HS-27A (cell line): ENCODE measurements at places on chromosomes 5 and 9.

DNA sequence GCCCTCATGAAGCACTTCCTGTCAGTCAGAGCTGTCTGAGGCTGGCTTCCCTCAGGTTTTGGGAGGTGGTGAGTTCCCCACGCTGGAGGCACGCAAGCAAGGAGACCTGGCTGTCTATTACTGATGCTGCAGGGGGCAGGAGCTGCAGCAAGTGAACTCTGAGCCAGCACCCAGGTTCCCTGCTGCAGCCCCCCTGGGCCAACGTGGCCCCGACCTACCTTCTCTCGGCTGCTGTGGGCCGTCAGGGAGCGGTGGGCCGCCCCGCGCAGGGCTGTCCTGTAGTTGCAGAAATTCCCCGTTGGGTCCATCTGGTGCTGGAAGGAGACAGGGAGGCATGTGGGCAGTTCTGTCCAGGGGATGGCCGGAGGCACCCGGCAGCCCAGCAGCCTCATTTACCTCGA lies 46.8 kb upstream of the RNF130 start:
- no peak for DNase-seq

- no peak for DNase-seq
Observed at GRCh38 chr5:81195335-81195929, 37.7 kb upstream of the CKMT2 start.

DNA sequence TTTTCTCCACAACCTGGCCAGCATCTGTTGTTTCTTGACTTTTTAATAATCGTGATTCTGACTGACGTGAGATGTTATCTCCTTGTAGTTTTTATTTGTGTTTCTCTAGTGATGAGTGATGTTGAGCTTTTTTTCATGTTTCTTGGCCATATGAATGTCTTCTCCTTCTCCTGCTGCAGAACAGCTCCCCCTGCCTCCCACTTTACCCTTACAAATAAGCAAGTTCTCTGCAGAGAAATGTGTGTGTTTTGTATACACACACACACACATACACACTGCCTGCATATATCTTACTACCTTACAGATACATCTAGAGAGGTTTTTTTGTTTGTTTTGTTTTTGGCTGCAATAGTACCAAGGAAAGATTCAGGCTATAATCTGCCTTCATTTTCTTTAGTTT lies 88.7 kb upstream of the PHF24 start:
- DNase-seq, result no peak

DNA sequence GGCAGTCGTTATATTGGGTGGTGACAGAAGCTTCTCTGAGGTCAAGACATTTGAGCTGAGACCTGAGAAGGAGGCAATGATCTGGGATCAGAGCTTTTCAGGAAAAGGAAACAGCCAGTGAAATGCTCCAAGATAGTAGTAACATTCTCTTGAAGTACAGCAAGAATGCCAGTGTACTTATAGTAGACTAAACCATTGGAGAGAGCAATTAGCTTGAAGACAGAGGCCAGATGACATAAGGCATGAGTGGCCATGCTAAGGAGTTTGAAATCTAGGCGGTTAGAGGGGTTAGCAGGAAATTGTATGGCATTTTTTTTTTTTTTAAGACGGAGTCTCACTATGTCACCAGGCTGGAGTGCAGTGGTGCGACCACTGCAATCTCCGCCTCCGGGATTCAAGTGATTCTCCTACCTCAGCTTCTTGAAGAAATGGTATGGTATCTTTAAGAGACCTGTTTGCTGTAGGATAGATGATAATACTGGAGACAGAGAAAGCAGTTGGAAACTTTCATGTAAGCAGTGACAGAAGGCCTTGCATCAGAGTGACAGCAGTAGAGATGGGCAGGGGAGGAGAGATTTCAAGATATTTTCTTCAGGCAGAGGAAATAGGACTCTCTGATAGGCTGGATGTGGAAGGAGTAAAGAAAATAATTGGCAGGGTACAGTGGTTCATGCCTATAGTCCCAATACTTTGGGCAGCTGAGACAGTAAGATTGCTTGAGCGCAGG lies 482.2 kb upstream of the PAPPA start:
- DNase-seq, result no peak

DNA sequence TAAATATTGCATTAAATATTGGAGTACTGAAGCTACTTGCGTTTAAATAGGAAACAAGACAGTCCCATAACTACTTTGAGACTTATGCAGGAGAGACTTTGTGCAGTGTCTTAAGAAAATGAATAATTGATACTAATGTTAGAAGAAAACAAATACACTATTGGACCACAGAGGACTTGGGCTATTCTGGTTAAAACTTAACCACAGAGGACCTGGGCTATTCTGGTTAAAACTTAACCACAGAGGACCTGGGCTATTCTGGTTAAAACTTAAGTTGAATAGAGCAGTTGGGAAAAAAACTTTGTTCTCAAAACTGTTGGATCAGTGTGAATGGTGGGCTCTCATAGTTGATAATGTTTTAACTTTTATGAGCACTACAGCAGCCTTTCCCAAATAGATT lies 141.7 kb downstream of the WDR70 start:
- no peak for DNase-seq

DNA sequence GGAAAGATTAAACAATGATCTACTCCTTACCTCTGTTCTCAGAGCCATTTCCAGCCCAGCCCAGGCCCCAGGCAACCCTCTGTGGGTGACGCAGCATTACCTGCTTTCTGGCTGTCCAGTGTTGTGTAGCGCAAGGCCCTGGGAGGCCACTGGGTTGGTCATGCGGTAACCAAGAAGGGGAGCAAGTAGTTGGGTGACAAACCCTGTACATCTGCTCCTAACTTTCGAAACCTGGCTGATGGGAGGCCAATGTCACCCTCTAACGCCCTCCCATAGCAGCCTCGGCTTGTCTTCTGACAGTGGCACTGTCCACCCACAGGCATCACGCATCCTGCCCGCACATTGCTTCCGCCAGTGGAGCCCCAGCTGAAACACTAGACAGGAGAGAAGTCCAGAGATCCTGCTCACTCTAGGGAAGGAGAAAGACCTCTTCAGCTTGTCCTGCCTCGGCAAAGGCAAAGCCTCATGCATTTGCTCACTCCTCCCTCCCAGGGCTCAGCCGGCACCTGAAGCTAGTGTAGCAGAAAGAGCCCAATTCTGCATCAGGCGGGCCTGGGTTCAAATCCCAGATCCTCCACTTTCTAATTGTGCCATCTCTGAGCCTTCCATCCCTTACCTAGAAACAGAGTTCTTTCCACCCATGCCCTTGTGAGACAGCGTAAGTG lies 94.6 kb downstream of the ADAMTS2 start:
- no peak for DNase-seq

DNA sequence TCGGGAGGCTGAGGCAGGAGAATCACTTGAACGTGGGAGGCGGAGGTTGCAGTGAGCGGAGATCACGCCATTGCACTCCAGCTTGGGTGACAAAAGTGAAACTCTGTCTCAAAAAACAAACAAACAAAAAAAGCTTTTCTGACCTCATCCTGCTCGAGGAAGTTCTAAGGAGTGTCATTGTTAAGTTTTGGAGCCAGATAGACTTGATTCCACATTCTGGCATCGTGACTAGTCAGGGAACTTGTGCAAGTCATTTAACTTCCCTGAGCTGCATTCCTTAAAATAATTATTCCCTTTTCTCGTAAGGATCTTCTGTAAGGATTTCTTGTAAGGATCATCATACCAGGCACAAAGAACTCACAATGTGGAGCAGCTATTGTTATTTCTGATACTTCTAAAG lies 26.2 kb downstream of the SNX24 start:
- no peak for DNase-seq

- no peak for DNase-seq
Observed at GRCh38 chr5:90898326-90899013, 339.9 kb downstream of the ADGRV1 start.

- no peak for DNase-seq
Observed at GRCh38 chr9:124855566-124855943, 2.3 kb downstream of the WDR38 start.

GRCh38 chr5:35794328-35794619 lies 62.4 kb upstream of the IL7R start:
- no peak for DNase-seq

DNA sequence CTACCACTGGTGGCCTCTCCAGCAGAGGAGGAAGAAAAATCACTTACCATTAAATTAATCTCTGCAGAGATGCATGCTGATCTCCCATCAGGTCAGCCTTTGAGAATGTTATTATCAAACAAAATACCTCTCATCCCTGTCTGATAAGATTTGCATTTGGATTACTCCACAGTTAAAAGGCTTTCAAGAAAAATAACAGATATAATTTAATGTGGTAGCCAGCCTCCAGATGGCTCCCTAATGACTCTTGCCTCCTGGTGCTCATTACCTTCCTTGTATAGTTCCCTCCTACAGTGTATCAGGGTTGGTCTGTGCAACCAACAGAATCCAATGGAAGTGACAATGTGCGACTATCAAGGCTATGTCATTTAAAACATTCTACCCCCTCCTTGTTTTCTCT lies 63.6 kb upstream of the TNPO1 start:
- no peak for DNase-seq

- no peak for DNase-seq
Observed at GRCh38 chr5:134609232-134609851, 23.3 kb downstream of the SAR1B start.

- no peak for DNase-seq
Observed at GRCh38 chr9:104856413-104856941, 71.5 kb downstream of the ABCA1 start.
